ENCODE measurements at places on chromosomes 16 and 17.

DNA sequence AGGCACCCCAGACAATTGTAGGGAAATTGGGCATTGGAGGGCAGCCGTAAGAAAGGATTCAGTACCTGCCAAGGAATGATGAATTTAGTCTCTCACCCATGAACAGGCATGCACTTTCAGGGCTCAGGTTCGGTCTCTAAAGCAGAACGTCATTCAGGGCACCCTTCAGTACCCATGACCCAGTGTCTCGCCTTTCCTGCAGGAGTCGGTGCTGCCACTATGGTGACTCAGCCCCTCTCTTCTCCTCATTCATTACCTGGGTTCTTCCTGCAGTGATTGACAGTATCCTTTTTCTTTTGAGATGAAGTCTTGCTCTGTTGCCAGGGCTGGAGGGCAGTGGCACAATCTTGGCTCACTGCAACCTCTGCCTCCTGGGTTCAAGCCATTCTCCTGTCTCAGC lies 8.4 kb downstream of the SOST start:
- no peak for DNase-seq

DNA sequence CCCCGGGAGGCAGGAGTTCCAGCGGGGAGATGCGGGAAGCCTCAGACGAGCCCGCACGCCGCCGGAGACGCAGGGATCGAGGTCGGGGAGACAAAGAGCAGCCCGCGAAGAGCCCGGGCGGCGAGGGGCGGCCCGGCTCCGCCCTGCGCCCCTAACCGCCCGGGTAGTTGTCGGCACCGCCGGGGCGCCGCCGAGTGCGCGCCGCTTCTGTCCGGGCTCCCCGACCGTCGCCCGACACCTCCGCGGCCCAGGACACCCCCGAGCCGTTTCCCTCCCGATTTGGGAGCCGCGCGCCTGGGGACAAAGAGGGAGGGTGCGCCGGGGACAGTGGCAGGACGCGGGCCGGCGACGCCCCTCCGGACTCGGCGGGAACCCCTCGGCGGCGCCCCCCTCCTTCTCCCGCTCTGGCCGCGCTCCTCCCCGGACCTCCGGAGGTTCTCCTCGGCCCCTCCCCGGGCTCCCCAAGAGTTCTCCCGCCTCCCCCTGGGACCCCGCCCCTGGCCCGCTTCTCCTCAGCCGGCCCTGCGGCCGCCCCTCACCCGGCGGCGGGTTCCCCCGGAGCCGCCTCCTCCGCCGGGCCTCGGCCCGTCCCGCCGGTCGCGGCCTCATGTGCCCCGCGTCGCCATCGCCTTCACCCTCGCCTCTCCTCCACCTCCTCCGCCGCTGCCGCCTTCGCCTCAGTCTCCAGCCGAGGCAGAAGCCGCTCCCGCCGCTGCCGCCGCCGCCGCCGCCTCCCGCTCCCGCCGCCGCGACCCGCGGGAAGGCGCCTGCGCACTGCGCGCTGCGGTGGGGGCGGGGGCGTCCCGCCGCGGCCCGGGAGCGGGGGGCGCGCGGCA lies at the start of gene GJC1:
Gene GJC1 (minus strand): TSS at position 765 of the 836 bp plus-strand sequence. CDS start 24,470 bp downstream, outside the sequence.
- DNase-seq = no peak

DNA sequence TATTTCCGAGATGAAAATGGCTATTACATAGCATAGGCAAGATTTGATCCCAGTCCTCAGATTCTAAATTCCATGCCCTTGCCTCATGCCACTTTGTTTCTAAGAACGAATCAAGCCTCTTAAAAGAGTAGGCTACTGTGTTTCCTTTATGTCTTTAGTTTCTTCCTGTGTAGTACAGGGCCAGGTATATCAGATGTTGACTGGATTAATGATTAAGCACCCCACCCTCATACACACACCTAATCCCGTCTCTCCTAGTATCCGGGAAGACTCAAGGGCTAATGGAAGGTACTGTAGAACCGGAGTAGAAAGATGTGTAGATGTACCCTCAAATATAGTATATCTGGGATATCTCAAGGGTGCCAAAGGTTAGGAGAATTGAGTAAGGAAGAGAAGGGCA lies 6.7 kb downstream of the TOM1L1 start:
- no peak for DNase-seq

DNA sequence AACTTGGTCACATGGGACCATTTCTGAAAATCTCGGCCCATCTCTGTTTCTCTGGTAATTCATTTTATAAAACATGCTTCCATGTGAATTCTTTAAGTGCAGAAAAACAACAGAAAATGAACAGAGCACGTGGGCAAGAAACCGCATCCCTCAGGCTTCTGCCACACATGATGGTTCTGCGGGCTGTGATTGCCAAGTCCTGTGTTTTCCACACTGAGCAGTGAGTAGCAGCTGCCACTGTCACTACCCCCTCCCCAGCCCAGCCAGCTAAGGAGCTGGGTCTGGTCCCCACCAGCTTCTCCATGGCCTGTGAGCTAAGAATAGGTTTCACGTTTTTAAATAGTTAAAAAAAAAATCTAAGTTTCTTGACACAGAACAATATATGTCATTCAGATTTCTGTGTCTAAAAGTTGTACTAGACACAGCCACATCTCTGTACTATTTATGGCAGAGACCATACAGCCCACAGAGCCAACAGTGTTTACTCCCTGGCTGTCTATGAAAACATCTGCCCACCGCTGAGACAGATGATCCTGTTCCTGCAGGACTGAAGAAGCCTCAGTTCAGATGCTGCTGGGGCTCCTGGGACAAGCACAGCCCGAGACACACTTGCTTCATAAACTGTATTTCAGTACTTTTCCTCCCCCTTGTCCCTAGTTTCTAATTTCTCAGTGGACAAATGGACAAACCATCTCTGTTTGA lies 41.5 kb downstream of the USP22 start:
- no peak for DNase-seq

GRCh38 chr16:80404847-80405246 lies 135.9 kb upstream of the DYNLRB2 start:
- no peak for DNase-seq

DNA sequence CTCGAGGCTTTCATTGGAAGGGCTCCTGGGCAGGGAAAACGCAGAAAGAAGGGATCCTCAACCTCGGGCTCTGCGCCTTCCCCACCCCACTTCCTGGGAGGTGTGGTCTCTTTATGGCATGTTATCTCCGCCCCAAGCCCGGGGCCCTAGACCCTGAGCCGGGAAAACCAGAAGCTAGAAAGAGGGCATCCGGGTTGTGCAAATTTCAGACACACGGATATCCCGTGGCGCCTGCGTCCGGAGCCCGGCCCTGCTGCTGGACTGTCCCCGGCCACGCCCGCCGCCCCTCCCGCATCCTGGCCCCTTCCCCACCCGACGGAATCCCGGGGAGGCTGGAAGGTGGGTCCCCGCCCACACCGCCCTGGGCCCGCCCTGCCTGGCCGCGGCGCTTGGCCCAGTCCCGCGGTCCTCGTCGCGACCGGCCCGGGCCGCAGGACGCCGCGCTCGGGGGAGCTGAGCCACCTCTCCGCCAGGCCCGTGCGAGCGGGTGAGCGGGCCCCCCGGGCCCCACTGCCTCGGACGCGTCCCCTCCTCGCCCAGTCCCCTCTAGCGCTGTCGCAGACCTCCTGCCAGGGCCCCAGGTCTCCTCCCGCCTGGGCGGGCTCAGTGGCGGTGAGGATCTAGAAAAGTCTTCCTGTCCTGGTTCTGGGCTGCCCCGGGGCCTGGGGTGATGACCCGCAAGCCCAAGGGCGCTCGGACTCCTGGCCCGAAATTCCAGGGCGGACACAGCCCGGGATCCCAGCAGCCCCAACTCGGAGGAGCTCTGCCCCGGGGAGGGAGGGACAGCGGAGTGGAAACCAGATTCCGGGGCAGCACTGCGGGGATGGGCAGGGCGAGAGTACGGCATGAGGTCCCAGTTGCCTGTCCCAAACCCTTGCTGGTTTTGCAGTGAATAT lies at the start of gene SLC16A5:
Gene SLC16A5 (plus strand): TSS at position 397 of the 896 bp plus-strand sequence. CDS start 5,683 bp downstream, outside the sequence.
- DNase-seq = no peak

GRCh38 chr17:55758171-55758570 lies 7.3 kb downstream of the PCTP start:
- DNase-seq = no peak
